ENCODE measurements at places on chromosomes 4 and X.

DNA sequence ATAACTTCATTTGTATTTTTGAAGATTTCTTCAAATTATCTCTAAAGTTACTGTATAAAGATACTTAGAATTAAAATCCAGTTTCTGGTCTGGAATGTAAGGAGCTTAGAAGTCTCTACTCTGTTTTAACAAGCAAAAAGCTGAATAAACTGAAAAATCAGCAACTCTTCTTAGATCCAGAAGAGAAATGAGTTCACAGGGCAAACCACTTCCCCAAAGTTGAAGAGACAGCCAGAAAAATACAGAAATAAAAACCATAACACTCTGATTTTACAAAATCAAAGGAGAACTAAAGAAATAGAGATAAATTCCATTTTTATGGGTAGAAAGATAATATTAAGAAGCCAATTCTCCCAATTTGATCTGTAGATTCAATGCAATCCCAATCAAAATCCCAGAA, 1166.8 kb downstream of the ADGRL3 start:
- no peak for DNase-seq

DNA sequence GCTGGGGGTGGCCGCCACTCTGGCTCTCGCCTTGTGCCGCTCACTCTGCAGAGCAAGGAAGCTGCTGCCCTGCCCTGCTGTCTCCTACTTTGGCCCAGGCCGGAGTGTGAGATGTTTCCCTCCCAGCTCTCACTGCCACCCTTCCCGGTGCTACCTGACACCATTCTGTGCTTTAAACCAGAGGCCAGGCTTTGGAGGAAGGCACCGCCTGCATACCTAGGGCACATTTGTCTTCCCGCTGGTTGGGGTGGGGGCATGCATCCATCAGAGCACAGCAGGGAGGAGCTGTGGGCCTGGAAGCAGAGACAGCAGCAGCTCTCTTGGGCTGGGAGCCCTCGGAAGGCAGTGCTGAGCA, 96.9 kb upstream of the PSAPL1 start:
- DNase-seq, result no peak

DNA sequence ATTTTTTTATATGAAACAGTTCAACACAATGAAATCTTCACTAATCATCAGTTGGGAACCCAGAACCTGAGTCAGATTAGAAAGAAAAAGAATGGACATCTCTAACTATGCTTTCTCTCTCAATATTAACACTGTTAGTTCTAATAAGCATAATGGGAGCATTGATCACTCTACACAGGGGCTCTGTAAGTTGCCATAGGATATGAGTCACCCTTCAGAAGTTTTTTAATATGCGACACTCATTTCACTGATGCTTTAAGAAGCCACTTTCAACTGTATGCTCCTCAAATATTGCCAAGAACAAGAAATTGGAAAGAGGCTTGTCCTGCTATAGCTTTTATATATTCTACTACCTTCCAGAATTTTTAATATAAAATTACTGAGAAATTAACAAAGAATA, 187.0 kb downstream of the AASDH start:
- DNase-seq, result no peak

DNA sequence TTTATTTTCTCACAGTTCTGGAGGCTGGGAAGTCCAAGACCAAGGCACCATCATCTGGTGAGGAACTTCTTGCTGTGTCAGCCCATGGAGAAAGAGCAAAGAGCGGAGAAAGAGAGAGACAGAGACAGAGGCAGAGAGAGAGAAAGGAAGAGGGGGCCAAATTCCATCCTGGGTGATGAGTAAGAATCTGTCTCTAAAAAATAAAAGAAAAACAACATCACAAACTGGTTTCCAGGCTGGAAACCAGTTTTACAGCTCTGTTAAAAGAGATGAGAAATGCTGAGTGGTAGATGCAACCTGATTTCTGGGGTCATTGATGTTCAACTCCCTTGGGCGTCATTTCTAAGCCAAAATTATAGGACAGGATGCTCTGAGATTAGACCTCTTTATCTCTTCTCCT, 72.9 kb downstream of the SHOX start:
- no peak for DNase-seq

DNA sequence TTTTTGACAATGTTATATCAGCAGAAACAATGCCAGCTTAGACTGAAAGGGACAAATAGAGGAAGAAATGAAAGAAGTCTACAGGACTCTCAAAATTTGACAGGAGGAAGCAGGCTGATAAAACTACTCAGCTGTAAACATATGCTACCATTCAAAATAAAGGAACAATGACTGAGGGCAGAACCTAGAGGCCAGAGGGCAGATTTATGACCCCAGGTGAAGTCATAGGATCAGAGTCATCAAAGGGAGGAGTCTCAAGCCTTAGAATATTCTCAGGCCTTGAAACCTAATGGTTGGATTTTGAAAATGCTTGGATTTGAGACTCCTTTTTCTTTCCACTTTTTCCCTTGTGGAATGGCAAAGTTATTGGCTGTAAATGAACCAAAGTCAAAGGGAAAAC, 17.0 kb upstream of the SYTL5 start:
- no peak for DNase-seq

- no peak for DNase-seq
Measured at GRCh38 chrX:40247848-40248622, 150.3 kb upstream of the BCOR start.

DNA sequence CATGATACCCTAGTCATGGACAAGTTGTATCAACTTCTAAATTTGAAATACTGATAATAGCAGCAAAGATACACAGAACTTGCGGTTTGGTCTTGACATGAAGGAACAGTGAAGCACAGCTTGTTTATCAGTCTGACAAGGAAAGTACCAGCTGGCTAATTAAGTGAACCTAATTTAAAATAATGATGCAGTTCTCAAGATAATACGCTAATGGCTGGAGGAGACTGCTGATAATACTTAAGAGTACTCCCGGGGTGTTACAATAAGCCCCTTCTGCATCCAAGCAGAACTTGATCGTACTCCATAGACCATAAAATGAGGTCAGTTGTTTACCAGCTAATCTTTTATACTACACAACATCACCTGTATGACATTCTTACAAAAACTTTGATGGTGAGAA, 697.5 kb downstream of the FSTL5 start:
- no peak for DNase-seq

DNA sequence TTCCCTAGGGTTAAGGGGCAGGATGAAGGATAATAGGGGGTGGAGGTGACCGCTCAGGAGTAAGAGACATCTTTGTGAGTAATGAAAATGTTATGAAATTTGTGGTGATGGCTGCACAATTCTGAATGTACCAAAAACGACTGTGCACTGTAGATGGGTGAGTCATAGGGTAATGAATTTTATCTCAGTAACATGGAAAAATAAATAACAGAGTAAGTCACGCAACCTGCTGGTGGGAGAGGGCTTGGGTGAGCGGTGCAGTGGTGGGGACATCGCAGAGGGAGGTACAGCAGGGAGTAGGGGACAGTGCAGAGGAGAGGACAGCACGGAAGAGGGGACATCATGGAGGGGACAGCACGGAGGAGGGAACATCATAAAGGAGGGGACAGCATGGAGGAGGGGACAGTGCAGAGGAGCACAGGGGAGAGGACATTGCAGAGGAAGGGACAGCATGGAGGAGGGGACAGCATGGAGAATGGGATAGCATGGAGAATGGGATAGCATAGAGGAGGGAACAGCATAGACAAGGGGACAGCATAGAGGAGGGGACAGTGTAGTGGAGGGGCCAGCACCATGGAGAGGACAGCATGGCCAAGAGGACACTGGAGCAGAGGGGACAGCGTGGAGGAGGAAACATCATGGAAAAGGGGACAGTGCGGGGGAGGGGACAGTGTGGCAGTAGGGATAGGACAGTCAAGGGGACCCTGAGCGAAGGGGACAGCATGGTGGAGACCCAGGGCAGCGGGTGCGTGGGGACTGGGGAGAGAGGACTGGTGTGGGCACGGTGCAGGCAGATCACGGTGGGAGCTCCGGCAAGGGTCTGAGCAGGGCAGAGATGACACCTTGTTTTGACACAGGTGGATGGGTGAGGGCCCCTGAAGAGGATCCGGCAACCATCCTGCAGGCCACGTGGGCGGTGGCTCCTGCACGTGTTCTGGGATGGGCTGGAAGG, 68.5 kb upstream of the MXD4 start:
- DNase-seq, result no peak

GRCh38 chrX:29528281-29528680, 687.1 kb upstream of the MAGEB2 start:
- DNase-seq, result no peak

GRCh38 chr4:6062133-6062532, 43.9 kb upstream of the C4orf50 start:
- no peak for DNase-seq

DNA sequence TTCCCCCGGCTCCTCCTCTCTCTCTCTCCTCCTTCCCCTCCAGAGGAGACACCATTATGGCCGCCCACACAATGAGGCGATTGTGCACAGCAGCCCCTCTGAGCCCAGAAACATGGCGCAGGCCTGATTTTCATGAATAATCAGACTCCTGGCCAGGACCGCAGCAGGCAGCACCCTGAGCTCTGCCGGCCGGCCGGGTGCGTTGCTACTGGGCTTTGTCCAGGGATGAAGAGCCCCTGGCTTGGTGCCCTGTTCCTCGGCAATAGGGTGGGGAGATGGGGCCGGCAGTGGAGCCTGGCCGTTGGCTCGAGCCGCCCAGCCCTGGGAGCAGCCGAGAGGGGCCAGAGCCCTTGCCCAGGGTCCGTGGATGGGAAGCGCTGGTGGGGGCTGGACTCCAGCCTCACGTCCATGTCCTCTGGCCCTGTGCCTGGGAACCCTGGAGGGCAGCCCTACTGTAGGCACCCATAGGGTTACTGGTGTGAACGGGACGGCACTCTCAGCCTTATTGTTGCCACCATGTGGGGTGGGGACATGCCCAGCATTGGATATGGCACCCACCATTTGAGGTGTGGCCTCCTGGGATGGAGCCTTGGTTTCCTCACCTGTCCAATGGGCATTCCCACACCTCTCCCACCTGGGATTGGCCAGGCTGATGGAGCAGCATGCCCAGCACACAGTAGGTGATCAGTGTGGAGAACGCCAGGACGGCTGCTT, 103.0 kb downstream of the SORCS2 start:
- no peak for DNase-seq

GRCh38 chr4:143451186-143451585, 62.3 kb upstream of the SMARCA5 start:
- no peak for DNase-seq

DNA sequence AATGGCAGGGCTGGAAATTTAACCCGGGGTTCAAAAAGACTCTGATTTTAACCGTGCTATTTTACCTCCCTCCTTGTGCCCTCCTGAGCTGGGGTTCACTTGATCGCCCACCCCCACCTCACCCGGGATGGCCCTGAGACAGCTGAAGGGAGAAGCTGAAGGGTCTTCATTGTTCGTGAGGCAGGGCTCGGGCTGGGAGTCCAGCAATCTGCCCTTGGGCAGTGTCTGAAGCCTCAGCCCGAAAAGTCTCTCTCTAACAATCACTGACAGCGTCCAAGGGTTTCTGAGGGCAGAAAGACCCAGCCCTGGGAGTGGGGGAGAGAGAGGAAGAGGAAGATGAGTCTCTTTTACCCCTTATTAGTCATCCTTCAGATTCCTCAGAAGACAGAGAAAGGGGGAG, 39.4 kb upstream of the PHOX2B start:
- DNase-seq, result no peak

DNA sequence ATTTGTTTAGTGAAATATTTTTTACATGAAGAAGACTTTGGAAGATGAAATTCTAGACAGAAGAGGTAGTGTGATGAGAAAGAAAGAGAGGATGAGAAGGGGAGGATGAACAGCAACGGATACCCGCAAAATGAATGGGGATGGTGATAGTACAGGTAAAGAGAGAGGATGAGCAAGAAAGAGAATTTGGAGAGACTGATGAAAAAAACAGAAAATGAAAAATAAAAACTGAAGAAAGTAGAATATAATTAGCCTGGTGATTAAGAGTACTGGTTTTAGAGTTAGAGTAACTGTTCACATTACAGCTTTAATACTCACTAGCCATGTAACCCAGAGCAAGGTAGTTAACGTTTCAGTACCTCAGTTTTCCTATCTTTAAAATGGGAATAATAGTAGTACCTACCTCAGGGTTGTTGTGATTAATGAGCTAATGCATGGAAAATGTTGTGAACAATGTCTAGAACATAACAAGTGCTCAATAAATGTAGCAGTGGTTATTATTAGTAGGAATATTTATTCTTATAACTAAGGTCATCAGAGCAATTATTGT, 54.9 kb upstream of the ANTXR2 start:
- DNase-seq, result no peak

DNA sequence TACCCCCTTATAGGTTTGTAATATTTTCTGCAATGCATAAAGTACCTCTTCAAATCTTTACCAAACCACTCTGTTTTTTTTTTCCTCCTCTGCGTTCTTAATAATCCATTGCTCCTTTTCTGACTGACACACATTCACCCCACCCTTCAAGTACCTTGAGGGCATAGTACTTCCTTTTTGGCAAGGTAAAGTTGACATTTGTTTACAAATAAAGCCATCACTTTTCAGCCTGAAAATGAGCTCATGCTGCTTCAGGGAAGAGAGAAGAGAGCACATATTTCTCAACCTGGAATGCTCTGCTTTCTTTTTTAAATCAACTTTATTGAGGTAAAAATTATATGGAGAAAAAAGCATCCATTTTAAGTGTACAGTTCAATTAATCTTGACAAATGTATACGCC, 113.9 kb downstream of the AGTR2 start:
- DNase-seq, result no peak

DNA sequence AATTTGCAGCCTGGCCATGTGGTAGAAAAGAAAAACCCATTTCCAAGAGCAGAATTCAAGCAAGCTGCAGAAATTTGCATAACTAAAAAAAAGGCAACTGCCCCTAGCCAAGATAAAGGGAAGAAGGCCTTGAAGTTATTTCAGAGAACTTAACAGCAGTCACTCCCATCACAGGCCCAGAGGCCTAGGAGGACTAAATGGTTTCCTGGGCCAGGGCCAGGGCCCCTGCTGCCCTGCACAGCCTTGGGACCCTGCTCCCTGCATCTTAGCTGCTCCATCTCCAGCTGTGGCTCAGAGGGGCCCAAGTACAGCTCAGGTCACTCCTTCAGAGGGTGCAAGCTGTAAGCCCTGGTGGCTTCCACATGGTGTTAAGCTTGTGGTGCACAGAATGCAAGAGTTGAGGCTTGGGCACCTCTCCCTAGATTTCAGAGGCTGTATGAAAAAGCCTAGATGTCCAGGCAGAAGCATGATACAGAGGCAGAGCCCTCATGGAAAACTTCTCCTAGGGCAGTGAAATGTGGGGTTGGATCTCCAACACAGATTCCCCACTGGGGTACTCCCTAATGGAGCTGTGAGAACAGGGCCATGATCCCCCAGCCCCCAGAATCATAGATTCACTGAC, 6.7 kb upstream of the MID2 start:
- no peak for DNase-seq

DNA sequence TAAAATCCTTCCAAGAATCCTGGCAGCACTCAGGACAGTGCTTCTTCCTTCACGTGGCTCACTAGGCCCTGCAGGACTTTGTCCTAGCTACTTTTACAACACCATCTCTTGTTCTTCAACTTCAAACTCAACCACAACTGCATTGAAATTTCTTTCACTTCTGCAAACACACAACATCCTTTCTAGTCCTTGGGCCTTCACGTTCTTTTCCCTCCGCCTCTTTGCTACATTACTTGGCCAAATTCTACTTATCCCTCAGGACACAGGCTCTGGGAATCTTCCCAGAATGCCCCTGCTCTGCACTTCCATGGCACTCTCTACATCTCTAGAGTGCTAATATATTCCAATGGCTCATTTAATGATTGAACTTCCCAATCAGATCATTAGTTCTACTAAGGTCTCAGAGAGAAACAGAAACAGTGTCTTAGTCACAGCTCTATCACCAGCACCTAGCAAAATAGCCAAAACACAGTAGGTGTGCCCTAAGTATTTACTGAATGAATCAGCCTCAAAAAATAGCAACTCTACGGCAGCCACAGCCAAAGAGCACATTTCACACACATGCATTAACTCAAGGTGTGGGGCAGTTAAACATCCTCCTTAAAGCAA, 73.3 kb downstream of the MANBA start:
- no peak for DNase-seq

Measured in activated CD4-positive, alpha-beta T cell treated with anti-CD3 and anti-CD28 coated beads for 24 hours (primary cell).